AG04449 (cell line): ENCODE measurements at places on chromosomes 11 and 22.

DNA sequence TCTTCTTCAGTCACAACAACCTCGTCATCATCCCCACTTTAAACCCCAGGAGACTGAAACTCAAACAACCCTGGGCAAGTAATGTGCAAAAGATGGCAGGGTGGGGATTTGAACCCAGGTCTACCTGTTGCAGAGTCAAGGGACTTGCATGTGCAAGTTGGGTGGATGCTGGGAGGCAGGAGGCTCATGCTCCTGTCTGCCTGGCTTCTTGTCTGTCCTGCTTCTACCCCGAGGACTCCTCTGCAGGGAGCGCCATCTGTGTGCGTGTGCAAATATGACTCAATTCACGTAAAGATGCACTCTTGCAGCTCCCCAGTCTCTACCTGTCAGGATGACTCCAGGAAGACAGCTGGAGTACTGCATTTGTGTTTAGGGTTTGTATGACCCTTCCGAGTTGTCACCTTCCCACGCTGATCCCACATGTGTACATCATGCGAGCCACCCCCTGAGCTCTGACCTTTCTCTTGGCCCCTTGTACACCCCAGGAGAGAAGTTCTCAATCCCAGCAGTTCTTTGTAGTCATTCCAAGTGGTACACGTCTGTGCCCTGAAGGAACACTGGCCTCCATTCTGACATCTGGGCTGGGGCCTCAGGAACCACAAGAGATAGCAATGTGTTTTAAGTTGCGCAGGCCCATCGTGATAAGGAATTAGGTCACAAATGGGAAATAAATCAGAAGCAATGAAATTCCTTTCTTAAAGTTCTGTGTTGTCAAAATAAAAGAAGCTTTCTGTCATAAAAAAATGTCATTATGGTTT, 95.7 kb downstream of the CWC15 start:
- DNase-seq: no peak

DNA sequence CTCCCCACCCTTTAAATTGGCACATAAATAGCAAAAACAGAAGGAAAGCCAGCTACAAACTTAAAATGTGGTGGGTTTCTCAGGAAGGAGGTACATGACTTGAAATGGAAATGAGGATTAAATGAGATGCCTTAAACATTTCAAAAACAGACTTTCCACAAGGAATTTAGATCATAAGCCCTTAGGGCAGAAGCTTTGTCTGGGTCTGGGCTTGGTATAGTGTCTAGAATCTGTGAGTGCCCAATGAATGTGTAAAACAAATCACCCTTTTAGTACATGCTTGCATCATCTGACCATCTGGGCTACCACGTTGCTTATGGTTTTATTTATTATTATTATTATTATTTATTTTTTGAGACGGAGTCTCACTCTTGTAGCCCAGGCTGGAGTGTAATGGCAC, 37.1 kb upstream of the CREB3L1 start:
- no peak for DNase-seq

DNA sequence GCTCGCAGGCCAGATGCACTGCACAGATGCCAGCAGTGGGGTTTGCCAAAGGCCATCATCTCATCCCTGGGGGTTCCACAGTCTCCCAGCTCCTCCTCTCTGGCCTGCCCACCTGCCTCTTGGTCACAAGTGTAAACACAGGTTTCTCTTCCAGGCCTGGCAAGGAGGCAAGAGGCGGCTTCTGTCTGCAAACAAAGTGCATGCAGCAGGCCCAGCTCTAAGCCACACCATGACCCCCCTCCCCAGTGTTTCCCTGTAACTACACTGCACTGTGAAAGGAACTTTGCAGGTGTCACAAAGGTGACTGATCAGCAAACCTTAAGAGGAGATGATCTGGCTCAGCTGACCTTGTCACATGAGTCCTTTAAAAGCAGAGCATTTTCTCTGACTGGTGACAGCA, 26.2 kb upstream of the SHISAL1 start:
- no peak for DNase-seq

GRCh38 chr11:22454461-22455090, 116.4 kb downstream of the SLC17A6 start:
- no peak for DNase-seq

DNA sequence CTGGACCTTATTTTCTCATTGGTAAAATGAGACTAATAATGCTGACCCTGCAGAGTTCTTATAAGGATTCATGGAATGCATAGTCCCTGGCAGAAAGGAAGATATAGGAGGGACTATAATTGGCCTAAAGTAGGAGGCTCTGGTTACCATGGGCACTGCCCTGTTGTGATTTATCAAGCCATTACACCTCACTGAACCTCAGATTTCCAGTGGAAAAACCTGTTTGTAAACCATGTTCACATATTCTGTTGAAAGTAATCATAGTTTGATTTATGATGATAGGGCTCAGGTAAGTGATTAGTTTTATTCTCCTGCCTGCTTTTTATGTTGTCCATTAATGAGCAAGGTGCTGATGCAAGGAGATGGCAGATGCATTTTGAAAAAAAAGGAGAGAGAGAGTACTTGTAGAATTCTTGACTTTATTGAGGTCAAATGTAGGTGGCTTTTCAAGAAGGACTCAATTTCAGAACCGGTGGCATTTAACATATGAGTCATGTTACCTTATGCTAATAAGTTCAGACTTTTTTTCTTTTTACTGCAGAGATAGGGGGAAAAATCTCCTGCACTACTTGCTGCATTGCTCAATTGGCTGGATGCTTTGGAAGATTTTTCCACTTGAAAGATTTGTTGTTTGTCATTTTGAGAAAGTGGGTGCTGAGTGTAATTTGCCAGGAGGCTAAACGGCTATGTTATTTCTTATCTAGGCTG, 14.6 kb downstream of the NF2 start:
- DNase-seq: no peak

DNA sequence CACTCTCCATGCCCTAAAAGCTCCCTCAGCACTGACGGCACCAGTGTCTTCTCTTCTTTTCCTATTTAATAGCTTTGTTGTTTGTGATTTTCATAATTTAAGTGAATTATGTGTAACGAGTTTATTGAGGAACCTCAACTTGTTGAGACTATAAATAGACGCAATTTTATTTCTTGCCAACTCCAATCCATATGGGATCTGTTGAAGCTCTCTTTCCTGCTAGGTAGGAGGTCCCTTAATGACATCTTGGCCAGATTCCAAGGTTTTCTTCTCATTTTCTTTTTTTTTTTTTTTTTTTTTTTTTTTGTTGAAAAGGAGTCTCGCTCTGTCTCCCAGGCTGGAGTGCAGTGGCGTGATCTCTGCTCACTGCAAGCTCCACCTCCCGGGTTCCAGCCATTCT, 14.2 kb downstream of the RTL6 start:
- no peak for DNase-seq

- DNase-seq: no peak
These were observed 42.3 kb downstream of the EIF4ENIF1 start for GRCh38 chr22:31447337-31447736.

GRCh38 chr22:28802595-28803123, 2.3 kb upstream of the XBP1 start:
- no peak for DNase-seq

DNA sequence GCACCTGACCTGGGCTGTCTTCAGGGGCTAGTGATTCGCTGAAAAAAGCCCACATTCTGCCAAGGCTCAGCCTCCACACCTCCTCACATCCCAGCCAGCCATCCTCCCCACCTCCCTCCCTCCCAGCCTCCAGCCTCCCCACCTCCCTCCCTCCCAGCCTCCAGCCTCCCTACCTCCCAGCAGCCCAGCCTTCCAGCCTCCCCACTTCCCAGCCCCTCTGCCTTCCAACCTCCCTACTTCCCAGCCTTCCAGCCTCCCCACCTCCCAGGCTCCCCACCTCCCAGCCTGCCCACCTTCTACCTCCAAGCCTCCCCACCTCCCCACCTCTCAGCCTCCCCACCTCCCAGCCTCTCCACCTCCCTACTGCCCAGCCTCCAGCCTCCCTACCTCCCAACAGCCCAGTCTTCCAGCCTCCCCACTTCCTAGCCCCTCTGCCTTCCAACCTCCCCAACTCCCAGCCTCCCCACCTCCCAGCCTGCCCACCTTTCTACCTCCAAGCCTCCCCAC, 33.7 kb upstream of the TH start:
- no peak for DNase-seq
